ENCODE measurements at places on chromosomes 5 and 9. TPM values are rescaled to one million over a fixed set of nuclear protein-coding genes. Genes with fewer than 3 reads are reported as not detected.

- no peak for DNase-seq
Measured at GRCh38 chr9:71743217-71743705, 25.1 kb downstream of the CEMIP2 start.

DNA sequence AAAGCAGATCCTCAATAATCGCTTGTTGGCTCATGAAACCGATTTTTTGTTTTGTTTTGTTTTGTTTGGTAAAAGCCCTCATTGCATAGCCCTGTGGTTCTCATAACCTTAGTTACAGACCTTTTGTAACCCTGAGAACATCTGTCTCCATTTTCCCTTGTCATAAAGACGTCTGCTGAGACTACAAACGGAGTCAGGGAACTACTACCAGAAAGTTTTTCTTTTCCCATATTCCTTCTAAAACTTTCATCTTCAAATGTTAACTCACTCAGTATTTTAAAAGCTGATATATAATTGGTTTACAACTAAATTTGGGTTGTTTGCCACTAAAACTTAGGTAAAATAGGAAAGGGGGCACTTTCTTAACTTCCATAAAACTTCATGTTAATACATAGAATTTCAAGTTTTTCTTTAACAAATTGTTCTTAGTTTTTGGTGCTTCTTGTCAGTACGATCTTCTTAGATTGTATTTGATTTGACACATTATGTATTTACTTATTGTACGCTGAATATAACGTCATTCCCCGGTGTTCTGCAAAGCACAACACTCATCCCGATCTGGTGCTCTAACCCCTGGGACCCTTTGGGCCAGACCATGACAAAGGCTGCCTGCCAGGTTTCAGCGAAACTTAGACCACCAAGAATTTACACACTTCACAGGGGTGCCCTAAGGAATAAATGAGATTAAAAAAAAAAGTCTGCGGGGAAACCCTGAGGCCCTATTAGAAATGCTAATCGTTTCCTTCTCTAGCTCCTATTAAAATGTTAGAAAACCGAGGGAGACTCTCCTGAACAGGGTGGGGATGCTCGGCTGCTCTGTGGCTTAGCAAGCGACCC, 1.1 kb upstream of the ANP32B start:
- DNase-seq = no peak

The CDKN2B-AS1 gene
- 0.04 TPM for total RNA-seq

The ANKRD18A gene
- 2.4 TPM for total RNA-seq

The FBLL1 gene
- 0.84 TPM for total RNA-seq

- DNase-seq = no peak
Measured at GRCh38 chr5:99089822-99090549, 161.2 kb upstream of the CHD1 start.

GRCh38 chr9:123425261-123425821, 69.3 kb downstream of the CRB2 start:
- no peak for DNase-seq

The PTGDS gene
- total RNA-seq = 3.8 TPM

- no peak for DNase-seq
Measured at GRCh38 chr5:76277736-76278135, 125.3 kb upstream of the IQGAP2 start.

The DMRT2 gene
- not detected for total RNA-seq

The CCL21 gene
- total RNA-seq = not detected

DNA sequence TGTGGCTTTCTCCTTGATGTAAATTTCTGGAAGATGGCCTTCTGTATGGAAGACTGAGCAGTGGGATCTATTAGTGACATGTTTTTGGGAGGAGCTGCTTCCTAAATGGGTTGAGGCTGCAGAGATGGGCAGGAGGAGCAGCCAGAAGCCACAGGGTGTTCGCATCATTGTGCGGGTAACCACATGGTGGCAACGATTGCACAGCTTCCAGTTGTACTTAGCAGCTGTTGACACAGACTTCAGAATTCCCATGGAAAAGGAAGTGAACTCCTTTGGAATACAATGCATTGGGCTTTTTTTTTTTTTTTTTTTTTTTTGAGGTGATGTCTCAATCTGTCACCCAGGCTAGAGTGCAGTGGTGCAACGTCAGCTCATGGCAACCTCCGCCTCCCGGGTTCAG, 297.3 kb downstream of the NR3C1 start:
- DNase-seq = peak; percentile 25

DNA sequence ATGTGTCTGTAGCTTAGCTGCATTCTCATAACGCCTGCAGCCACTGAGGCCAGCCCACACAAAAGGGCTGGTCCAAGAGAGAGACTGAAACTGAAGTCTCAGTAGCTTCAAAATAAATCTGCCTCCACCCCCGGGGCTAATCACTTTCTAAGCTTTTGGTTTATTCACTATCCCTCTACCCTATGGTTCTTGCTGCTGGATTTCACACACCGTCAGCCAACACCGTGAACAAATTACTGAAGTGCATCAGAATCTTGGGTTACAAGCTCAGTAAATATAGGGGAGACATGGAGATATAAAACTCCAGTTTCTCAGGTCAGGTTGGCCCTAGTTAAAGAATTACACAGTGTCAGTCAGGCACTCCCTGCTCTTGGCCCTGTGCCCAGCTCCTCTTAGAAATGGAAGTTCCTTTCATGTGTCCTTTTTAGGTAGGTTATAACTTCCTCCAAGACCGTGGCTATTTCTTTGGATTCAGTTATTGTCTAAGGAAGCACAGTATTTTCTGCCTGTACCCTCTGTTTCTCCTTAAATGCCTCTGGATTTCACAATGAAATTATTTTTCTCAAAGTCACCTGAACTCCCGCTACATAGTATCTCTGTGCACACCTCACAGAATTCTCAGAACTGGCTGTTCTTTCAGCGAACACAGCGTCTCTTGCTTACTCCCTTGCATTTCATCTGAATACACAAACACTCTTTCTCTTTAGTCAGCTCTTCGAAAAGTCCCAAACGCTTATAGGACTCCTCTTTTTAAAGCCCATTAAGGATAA, 112.5 kb downstream of the FAM174A start:
- DNase-seq = peak; percentile 50

GRCh38 chr5:6326776-6327175, 51.6 kb downstream of the MED10 start:
- DNase-seq = no peak

DNA sequence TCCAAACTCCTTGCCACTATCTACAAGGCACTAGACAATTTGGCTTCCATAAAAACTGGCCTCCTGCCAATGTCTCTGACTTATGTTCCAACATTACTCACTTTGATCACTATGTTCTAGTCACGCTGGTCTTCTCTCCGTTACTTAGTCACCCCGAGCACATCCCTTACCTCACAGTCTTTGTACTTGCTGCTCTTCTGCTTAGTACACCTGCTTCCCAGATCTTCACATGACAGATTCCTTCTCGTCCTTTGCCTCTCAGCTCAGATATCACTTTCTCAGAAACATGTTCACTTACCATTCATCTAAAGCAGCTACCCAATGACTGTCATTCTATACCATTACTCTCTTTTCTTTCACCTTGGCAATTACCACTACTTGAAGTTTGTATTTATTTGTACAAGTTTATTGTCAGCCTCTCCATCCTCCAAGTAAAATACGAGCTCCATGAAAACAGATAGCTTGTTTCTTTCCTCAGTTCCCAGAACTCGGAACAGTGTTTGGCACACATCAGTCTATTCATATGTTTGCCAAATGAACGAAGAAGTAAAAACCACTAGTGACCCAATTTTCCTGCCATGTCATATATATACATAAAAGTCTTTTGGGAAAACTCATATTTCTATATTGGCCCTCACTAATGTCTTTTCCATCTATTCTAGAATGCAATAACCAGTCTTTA, 5.9 kb upstream of the SLC22A5 start:
- DNase-seq = peak; percentile 91

All from kidney epithelial cell (primary cell).